HFFc6 (cell line): ENCODE measurements at places on chromosomes 3 and 15. TPM values are rescaled to one million over a fixed set of nuclear protein-coding genes. Genes with fewer than 3 reads are reported as not detected.

DCBLD2 gene
- 231 to 427 TPM (median 323 TPM) in 3 replicates for total RNA-seq

HDDC3 gene
- total RNA-seq = 13.8 to 14.3 TPM (median 14.3 TPM) in 3 replicates

- peaks cover 2% of the 10 kb centered on the region for H3K27me3 ChIP-seq
- no peak overlapping the region for H3K27ac ChIP-seq
- H3K36me3 ChIP-seq = peaks cover 15% of the 10 kb centered on the region; the same call in 1 of the 2 replicates
- H3K4me3 ChIP-seq = no peak overlapping the region
- peaks cover 15% of the 10 kb centered on the region for H3K4me1 ChIP-seq
- DNase-seq = no peak
These were observed 22.4 kb upstream of the SMAD6 start for GRCh38 chr15:66679657-66680108.

GRCh38 chr3:65168547-65168946 lies 480.7 kb upstream of the ADAMTS9 start:
- no peak for DNase-seq
- H3K27me3 ChIP-seq = no peaks in the 10 kb centered on the region
- H3K4me1 ChIP-seq = no peaks in the 10 kb centered on the region
- H3K27ac ChIP-seq = no peak overlapping the region
- no peak overlapping the region for H3K4me3 ChIP-seq

GRCh38 chr3:37262816-37263393 lies 88.5 kb upstream of the LRRFIP2 start:
- DNase-seq = peak; percentile 48
- H3K27me3 ChIP-seq = no peaks in the 10 kb centered on the region
- peaks cover 18% of the 10 kb centered on the region for H3K36me3 ChIP-seq

DNA sequence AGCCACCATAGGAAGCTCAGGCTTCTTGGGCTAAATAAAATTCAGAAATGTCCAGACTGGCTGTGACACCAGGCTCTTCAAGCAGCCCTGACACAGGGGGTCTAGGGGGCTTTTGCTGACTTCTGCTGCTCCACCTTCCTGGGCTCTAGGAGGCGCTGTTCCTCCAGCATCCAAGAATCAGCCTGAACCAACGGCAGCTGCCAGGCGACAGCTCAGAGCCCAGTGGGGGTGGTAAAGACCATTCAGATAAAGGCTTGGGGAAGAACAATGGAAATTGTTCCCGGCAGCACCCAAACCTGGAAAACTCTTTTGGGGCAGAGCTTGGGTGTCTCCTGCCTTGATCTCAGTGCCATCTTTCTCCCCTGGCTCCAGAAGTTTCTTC lies 21.6 kb upstream of the PSTPIP1 start:
- peaks cover 34% of the 10 kb centered on the region for H3K27me3 ChIP-seq
- H3K4me3 ChIP-seq = no peak overlapping the region
- no peaks in the 10 kb centered on the region for H3K36me3 ChIP-seq
- H3K27ac ChIP-seq = no peak overlapping the region
- no peak for DNase-seq

KNG1 gene
- not detected in 3 replicates for total RNA-seq

- no peak overlapping the region for H3K4me3 ChIP-seq
- H3K4me1 ChIP-seq = no peaks in the 10 kb centered on the region
- no peak for DNase-seq
- peaks cover 9% of the 10 kb centered on the region for H3K27me3 ChIP-seq
- no peak overlapping the region for H3K27ac ChIP-seq
These were observed 188.9 kb downstream of the STXBP5L start for GRCh38 chr3:121096953-121097352.
